ENCODE measurements at places on chromosomes 12 and 14.

GRCh38 chr12:57055824-57056223 is 5.9 kb upstream of the MYO1A start:
- DNase-seq = no peak

- no peak for DNase-seq
Measured at GRCh38 chr12:66025477-66025876, 105.1 kb downstream of the LLPH start.

DNA sequence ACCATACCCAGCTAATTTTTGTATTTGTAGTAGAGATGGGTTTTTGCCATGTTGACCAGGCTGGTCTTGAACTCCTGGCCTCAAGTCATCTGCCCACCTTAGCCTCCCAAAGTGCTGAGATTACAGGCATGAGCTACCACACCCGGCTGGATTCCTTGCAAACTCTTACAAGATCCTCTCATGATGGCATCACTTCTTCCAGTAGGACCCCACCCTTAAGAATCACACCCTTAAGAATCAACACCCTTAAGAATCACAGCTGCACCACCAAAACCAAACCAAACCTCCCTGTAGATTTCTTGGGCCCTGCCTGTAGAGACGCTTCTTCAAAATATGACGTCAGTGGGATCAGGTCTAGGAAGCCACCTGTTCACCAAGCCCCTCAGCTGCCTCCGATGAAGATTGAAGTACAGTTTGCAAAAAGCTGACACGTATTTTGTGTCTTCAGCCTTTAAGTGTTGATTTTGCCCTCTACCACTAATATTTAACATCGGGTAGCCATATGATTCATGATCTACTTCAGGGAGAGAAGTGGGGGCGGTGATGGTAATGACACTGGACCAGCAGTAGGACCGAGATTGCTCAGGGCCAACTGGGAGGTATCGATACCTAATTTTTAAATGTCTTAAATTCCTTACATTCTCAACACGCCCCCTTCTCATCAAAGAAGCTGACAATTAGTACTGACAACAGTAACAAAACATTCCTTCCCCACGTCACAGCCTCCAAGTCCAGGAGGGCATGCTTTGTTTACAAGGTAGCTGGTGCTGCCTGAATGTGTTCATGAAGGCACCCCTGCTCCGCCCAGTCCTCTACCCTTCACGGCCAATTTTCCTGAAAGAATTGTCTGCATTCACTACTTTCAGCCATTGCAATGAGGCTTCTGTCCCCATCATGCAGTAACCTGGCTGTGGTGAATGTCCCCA is 57.2 kb downstream of the ESRRB start:
- DNase-seq = no peak

- DNase-seq = no peak
Measured at GRCh38 chr12:117408161-117408791, 46.9 kb upstream of the NOS1 start.

GRCh38 chr12:104630230-104630670 is 173.5 kb downstream of the CHST11 start:
- no peak for DNase-seq

DNA sequence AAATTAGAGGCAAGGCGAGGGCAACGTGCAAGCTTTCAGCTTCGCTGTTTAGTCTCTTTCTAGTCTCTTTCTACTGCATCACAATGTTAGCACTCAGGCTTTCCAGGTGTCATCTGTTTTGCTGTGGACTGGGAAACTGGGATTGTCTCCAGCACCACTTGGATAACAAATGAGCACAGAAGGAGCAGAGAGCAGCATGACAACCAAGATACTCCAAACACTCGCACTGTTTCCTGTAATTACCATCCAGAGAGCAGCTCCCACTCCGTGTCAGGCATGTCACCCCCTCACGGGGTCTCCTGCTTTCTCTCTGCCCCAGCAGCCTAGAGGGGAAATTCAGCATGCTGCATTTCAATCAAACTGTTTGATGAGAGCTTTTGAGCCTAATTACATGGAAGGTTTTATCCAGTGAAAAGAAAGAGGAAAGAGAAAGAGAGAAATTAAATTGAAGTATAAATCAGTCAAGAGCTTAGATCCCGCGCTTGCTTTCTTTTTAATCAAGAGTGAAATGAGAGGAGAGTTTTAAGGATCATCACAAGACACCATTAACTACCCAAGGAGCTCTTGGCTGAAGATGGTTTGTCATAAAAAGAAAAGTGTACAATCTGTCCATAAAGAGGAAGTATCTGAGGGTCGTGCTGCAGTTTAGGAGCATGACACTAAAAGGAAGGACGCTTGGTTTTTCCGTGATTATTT is 917.7 kb downstream of the DIO2 start:
- no peak for DNase-seq

DNA sequence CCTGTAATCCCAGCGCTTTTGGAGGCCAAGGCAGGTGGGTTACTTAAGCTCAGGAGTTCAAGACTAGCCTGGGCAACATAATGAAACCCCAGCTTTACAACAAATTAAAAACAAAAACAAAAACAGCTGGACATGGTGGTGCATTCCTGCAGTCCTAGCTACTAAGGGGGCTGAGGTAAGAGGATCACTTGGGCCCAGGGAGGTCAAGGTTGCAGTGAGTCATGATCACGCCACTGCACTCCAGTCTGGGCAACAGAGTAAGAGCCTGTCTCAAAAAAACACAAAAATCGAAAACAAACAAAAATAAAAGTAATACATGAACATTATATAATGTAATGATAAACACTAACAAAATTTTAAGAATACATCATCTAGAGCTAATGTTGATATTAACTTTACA is 46.2 kb upstream of the GRIP1 start:
- no peak for DNase-seq

DNA sequence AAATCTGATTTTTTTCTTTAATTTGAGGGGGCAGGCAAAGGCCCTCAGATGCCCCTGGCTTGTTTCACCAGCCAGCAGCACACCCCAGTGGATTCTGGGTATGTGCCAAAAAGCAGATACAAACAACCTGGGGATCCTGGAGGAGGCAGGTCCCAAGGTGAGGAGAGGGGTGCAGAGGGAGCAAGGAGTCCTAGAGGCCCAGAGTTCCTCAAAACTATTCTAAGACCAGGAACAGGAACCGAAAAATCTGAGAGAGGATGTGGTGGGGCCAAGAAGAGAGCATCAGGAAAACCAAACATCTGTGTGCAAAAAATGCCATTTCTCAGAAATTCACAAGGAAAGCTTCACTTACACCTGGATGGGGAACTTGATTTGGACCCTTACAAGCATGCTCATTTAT is 8.2 kb downstream of the KCNA5 start:
- DNase-seq = no peak

Data from stimulated activated CD8-positive, alpha-beta memory T cell treated with anti-CD3 and anti-CD28 coated beads, Interleukin-15, amount 100 ng/mL, for 48 hours (primary cell).